ENCODE measurements at places on chromosomes 2 and 18. TPM values are rescaled to one million over a fixed set of nuclear protein-coding genes. Genes with fewer than 3 reads are reported as not detected.

DNA sequence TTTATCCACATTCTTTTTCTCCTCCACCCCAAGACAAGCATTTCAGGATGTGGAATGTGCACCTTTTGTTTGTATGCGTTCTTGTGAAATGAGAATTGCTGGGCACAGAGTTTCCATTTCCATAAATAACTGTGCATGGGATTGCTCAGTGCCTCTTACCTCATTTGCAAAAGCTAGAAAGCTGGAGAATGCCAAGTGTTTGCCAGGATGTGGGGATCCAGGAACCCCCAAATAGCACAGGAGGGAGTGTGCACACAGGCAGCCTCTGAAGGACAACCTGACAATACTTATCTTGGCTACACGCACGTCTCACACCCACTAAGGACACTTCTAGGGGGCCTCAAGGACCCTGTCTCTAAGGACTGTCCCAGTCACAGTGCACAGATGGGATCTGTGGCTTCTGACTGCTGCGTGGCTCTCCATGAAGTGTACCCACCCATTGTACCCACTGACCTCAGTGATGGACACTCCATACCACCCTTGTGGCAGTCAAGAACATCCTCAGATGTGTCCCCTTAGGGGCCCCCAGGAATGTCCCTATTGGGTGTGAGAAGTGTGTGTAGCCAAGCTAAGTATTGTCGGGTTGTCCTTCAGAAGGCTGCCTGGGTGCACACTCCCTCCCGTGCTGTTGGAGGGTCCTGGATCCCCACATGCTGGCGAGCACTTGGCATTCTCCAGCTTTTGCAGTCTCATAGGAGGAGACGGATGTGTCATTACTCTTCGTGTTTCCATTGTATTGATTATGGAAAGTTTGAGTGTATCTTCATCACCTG is 38.4 kb downstream of the CAPN13 start:
- H3K36me3 ChIP-seq, result no peaks in the 10 kb centered on the region
- no peak overlapping the region for H3K27ac ChIP-seq
- H3K27me3 ChIP-seq, result peaks cover 62% of the 10 kb centered on the region
- no peak overlapping the region for H3K4me3 ChIP-seq
- no peaks in the 10 kb centered on the region for H3K4me1 ChIP-seq
- DNase-seq, result no peak

DNA sequence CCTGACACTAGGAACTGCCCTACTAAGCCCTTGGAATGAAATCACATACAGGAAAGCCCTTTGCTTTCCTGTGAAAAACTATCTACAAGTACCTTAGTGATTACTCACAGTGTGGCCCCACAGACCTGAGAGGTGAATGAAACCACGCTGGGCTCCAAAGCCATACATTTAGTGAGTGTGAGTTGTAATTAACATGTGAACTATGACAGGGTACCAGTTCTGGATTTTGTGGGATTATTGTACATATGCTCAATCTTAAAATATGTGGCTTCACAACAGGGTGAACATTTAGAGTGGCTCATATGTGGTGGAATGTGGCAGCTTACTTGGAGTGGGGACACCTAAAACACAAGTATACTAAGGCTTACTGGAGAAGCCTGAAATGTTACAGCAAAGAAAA is 12.3 kb downstream of the KCTD1 start:
- H3K4me1 ChIP-seq, result peaks cover 20% of the 10 kb centered on the region
- H3K27me3 ChIP-seq, result no peaks in the 10 kb centered on the region
- no peaks in the 10 kb centered on the region for H3K36me3 ChIP-seq

DNA sequence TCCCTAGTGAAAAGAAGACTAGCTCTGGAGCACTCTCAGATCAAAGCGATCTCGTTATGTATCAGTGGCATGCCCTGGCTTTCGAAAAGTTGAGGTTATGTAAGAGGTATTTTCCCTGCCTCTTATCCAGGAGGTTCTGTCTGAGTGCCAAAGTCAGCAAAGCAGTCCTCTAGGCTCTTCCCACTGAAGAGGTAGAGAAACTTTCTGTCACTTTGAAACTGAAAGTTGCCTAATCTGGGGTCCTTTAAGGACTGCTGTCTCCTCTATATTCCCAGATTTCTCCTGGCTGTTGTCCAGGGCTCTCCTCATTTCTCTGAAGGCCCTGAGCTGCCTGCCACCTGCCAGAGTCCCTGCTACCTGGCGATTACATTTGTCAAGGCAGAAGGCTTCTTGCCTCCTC is 96.3 kb downstream of the B3GNT2 start:
- H3K27ac ChIP-seq, result no peak overlapping the region
- peaks cover 29% of the 10 kb centered on the region for H3K4me1 ChIP-seq
- no peak for DNase-seq
- no peaks in the 10 kb centered on the region for H3K27me3 ChIP-seq
- no peak overlapping the region for H3K4me3 ChIP-seq

- peak; percentile 17 for DNase-seq
- no peak overlapping the region for H3K4me3 ChIP-seq
- H3K27ac ChIP-seq, result peak overlapping the region; percentile 2
- no peaks in the 10 kb centered on the region for H3K36me3 ChIP-seq
- H3K27me3 ChIP-seq, result no peaks in the 10 kb centered on the region
Measured at GRCh38 chr2:175843625-175844024, 158.4 kb downstream of the LNPK start.

- no peaks in the 10 kb centered on the region for H3K4me1 ChIP-seq
- H3K4me3 ChIP-seq, result no peak overlapping the region
- DNase-seq, result no peak
Measured at GRCh38 chr18:26721854-26722564, 143.5 kb downstream of the AQP4 start.

DNA sequence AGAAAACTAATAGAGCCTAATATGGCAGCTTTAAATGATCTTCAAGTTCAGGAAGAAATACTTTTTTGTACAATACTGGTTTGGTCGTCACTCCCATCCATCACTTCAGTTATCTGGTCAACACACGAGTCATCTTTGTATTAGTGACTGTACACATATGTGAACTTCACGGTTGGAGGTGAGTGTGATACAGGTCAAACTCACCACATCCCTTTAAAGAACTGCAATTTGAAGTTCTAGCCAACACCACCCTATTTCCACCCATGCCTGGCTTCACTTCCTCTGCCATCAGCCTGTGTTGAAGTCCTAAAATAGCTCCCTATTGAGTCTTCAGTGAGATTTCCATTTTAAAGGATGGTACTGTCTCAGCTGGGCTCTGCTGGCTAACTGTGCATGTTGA is 361.9 kb downstream of the TXNL1 start:
- peaks cover 8% of the 10 kb centered on the region for H3K4me1 ChIP-seq
- H3K36me3 ChIP-seq, result no peaks in the 10 kb centered on the region
- DNase-seq, result peak; percentile 49
- no peaks in the 10 kb centered on the region for H3K27me3 ChIP-seq
- no peak overlapping the region for H3K27ac ChIP-seq

DNA sequence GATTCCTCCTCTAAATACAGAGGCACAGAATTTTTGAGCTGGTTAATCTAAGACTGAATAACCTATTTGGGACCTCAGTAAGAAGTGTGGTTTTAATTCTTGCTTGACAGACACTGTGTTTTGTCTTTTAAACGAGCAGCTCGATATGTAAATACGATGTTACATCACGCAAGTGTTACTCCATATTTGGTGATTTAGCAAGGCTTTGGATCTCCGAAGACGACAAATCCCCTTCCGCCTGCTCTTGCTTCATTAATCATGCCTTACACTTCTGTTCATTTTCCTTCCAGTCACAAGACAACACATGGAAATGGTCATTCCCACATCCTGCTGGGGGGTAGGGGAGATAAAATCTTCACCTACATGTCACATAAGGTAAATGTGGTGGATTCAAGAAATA is 9.4 kb downstream of the BCL11A start:
- H3K27me3 ChIP-seq, result no peaks in the 10 kb centered on the region
- H3K27ac ChIP-seq, result no peak overlapping the region
- H3K36me3 ChIP-seq, result peaks cover 14% of the 10 kb centered on the region
- no peak overlapping the region for H3K4me3 ChIP-seq

GRCh38 chr2:156005531-156005930 is 327.0 kb downstream of the NR4A2 start:
- H3K36me3 ChIP-seq, result no peaks in the 10 kb centered on the region
- no peak overlapping the region for H3K4me3 ChIP-seq

GRCh38 chr2:113847144-113847543 is 42.7 kb upstream of the ACTR3 start:
- no peaks in the 10 kb centered on the region for H3K36me3 ChIP-seq
- H3K27me3 ChIP-seq, result no peaks in the 10 kb centered on the region
- H3K27ac ChIP-seq, result no peak overlapping the region
- DNase-seq, result no peak
- H3K4me3 ChIP-seq, result no peak overlapping the region

DNA sequence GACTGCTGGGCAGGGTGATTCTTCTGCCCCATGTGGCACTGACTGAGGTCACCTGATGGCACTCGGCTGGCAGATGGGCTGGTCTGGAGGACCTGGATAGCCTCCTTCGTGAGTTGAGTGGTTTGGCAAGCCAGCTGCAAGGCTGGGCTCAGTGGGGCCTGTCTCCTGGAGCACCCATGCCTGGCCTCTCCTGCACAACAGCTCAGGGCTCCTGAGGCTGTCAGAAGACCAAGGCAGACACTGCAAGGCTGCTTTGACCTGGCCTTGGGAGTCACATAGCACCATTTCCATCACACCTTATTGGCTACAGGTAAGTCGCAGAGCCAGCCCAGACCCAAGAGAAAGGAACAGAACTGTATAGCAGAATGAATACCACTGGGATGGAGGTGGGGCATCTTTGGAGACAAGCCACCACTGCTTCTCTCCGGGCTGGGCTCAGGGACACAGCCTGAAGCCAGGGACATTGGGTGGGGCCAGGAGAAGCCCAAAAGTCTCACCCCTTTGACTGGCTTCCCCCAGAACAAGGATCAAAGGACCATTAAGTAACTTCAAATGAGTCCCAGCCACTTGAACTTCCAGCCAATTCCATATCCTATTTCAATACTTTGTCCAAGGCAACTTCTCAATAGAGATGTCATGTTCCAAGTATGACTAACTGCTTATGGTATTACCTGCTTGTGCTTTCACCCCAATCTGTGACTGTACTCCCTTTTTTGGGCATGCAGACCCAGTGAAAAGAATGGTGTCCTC is 156.3 kb downstream of the CABLES1 start:
- no peak overlapping the region for H3K4me3 ChIP-seq
- no peaks in the 10 kb centered on the region for H3K36me3 ChIP-seq
- peak; percentile 86 for DNase-seq

DNA sequence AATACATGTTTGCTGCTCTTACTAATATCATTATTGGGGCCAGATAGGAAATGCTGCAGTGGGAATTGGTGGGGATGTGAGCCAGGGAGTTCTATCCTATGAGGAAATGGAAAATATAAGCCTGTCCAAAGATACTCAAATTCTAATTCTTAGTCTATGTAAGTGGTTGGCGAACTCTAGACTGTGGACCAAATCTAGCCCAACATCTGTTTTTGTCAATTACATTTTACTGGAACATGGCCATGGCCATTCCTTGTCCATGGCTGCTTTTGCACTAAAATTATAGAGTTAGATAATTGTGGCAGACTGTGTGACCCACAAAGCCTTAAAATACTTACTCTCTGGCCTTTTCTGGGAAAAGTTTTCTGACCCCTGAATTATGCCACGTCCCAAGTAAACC is 113.3 kb downstream of the MGAT5 start:
- no peaks in the 10 kb centered on the region for H3K36me3 ChIP-seq
- no peak overlapping the region for H3K4me3 ChIP-seq
- H3K27ac ChIP-seq, result no peak overlapping the region
- no peak for DNase-seq

DNA sequence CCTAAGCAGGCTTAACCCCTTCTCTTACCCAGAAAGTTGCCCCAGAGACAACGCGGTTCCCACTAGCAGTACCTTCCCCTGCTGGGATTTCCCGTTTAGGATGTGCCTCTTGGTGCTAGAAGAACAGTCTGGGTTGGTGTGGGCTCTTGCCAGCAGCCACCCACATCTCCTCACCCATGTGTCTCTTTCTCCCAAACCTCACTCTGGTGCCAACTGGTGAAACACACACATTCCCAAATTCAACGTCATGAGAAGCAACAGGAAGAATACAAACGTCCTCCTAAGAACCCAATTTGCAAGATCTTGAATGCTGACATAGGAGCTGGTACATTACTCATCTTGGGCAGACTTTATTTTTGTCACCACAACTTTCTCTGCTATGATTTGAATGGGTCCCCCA is 36.2 kb downstream of the DIPK1C start:
- no peak overlapping the region for H3K4me3 ChIP-seq
- H3K36me3 ChIP-seq, result no peaks in the 10 kb centered on the region
- DNase-seq, result no peak
- H3K27ac ChIP-seq, result no peak overlapping the region

DNA sequence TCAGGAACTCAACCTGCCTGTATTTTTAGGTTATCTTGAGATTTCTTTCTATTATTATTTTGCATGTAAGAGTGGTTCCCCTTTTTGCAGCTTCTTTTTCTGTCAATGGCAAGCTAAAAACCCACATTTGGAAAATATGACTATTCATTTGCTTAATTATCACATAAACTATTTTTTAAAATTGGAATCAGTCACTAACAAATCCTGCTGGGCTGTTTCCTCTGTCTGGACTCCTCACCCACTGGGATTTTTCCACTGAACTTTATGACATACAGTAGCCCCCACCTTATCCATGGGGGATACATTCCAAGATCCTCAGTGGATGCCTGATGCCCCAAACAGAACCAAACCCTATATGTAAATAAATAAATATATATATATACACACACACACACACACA is 447.3 kb downstream of the DLGAP1 start:
- H3K4me3 ChIP-seq, result no peak overlapping the region
- peaks cover 15% of the 10 kb centered on the region for H3K27me3 ChIP-seq
- DNase-seq, result no peak

DNA sequence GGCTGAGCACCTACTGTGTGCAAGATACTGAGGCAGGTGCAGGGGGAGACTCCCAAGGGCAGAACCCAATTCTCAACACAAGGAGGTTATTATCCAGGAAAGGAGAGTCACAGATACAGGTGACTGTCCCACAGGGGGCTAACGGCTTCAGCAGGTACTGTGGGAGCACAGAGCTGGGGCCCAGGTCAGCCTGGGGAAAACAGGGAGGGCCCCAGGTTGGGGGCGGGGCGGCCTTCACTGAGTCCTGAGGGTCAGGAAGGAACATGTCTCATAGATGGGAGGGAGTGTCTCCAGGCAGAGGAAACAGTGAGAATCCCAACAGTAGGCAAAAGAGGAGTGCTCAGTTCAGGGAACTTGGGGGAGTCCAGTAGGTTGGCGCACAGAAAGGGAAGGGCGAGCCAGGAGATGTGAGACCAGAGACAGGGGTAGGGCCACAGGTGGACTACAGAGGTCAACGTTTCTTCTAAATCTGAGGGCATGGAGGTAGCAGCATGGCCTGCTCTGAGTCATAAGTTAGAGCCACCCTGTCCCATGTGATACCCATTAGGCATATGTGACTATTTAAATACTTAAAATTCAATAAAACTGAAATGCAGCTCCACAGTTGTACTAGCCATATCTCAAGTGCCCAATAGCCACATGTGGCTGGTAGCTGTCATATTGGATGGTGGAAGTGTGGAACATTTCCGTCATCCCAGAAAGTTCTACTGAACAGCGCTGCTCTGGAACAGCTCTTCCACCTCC is 157.2 kb downstream of the TTC32 start:
- DNase-seq, result no peak
- H3K27ac ChIP-seq, result no peak overlapping the region
- peaks cover 15% of the 10 kb centered on the region for H3K4me1 ChIP-seq
- no peaks in the 10 kb centered on the region for H3K27me3 ChIP-seq
- no peaks in the 10 kb centered on the region for H3K36me3 ChIP-seq
- no peak overlapping the region for H3K4me3 ChIP-seq

The PTPRM gene
- total RNA-seq, result 45.6 TPM

The PROKR1 gene
- total RNA-seq, result 0.12 TPM

The AGFG1 gene
- total RNA-seq, result 44.0 TPM

The IL1RL1 gene
- 4.9 TPM for total RNA-seq
